ENCODE measurements at places on chromosomes 12 and 14. TPM values are rescaled to one million over a fixed set of nuclear protein-coding genes. Genes with fewer than 3 reads are reported as not detected.

OTX2 gene
- not detected for total RNA-seq

SLC22A17 gene
- total RNA-seq: 10.1 TPM

MANSC4 gene
- not detected for total RNA-seq

IFT43 gene
- 30.4 TPM for total RNA-seq

GLIPR1L1 gene
- total RNA-seq: not detected

B4GALNT1 gene
- 7.3 TPM for total RNA-seq

C12orf54 gene
- not detected for total RNA-seq

TMPRSS12 gene
- not detected for total RNA-seq

CFAP73 gene
- total RNA-seq: not detected

SMCO2 gene
- not detected for total RNA-seq

INHBC gene
- not detected for total RNA-seq

DNAI7 gene
- total RNA-seq: 2.3 TPM

PLEKHD1 gene
- 0.32 TPM for total RNA-seq

ERO1A gene
- 15.3 TPM for total RNA-seq

- DNase-seq: no peak
These were observed 16.3 kb upstream of the TSPAN8 start for GRCh38 chr12:71174146-71174545.

DNA sequence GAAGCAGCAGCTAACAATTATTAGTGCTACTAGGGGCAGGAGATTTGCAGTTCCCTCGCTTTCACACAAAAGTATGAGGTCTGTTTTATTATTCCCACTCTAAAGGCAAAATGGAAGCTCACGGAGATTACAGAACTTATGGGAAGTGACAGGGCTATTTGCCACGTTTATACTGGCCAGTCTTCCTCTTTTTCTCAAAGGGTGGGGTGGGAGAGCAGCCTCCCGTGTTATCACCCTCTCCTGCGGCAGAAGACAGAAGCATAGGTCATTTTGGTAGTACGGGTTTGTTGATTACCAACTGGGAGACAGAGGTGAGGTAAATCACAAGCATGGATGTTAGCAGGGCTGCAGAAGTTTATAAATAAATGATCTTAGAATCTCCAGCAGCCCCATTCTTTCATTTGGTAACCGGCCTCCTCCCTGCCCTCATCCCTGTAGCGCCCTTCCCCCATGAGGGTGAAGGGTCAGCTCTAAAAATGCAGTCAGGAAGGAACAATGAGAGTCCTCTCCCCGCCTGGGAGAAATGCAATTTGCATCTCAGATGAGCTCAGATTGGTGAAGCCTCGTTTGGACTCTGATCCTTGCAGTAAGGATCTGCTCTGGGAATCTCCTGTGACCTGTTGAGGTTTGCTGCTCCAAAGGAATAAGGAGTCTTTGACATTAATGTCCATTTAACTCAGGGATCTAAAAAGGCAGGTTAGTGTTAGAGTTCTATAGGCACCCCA is 44.7 kb upstream of the SINHCAF start:
- no peak for DNase-seq

GRCh38 chr14:89504602-89505313 is 87.7 kb upstream of the FOXN3 start:
- no peak for DNase-seq

DNA sequence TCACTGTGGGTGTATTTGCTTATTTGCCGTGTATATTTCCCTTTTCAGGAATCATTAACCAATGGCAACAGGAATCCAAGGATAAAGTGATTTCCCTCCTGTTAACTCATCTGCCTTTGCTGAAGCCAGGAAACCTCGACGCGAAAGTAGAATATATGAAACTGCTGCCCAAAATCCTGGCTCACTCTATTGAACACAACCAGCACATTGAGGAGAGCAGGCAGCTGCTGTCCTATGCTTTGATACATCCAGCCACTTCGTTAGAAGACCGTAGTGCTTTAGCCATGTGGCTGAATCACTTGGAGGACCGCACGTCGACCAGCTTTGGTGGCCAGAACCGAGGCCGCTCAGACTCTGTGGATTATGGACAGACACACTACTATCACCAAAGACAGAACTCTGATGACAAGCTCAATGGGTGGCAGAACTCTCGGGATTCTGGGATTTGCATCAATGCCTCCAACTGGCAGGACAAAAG is 135.1 kb downstream of the SAMD4A start:
- DNase-seq: no peak

DNA sequence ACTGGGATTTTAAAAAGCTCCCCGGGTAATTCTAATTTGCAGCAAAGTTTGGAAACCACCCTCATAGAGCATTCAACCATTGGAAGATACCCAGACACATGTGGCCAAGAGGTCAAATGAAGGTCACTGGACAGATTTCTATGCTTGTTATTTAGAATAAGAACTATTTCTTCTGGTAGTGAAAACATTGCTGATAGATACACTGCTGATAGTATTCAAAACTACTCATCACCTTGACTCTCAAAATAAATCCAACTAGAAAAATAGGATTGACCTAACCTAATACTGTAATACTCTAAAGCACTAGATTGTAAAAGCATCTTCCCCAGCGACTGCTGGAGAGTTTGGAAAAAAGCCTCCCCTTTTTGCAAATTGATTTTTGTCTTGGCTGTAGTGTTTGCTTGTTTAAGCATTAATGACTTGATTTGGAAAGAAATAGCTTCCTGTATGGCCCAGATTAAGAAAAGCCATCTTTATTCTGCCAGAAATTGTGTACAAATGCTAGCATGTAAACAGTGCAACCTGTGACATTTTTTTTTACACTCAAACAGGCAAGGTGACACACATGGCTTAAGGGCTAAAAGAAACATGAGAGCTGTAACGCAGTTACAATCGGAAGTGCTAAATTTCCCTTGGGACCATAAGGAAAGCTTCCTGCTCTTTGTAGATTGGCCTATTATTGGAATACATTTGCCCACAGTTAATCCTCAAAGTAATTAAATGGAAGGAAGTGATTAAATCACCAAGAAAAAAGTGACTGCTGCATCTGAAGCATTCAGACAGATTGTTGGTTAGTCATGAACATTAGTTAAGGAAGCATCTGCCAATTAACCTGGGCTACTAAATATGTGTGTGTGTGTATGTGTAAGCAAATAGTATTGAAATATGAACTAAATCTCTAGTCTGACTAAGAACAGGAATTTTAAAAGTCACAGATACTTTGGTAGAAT is 356.5 kb upstream of the ATP2B1 start:
- DNase-seq: no peak

DNA sequence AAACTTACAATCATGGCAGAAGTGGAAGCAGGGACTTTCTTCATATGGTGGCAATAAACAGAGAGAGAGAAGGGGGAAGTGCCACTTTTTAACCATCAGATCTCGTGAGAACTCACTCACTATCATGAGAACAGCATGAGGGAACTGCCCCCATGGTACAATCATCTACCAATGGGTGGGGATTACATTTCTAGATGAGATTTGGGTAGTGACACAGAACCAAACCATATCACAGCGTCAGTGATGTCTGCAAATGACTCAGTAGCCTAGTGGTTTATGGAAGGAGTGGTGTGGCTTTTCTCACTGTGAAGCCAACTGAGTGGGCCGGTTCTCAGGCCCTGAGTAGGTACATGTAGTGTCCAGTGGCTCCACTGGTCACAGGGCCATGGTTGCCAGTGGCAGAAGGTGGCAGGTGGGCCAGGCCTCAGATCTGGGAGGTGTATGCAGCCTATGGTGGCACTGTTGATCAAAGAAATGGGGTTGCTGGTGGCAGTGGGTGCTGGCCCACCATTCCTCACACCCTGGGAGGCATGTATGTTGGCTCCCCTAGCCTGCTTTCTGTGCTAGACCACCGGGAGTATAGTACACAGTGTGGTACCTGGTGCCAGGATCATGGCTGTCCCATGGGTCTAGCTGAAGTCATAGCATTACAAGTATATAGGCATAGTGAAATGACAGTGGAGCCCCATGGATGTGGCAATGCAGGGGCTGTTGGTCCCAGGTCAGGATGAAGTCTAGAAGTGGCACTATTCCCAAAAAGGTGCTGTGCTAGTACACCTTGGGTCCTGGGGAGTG is 191.9 kb downstream of the NUBPL start:
- no peak for DNase-seq

DNA sequence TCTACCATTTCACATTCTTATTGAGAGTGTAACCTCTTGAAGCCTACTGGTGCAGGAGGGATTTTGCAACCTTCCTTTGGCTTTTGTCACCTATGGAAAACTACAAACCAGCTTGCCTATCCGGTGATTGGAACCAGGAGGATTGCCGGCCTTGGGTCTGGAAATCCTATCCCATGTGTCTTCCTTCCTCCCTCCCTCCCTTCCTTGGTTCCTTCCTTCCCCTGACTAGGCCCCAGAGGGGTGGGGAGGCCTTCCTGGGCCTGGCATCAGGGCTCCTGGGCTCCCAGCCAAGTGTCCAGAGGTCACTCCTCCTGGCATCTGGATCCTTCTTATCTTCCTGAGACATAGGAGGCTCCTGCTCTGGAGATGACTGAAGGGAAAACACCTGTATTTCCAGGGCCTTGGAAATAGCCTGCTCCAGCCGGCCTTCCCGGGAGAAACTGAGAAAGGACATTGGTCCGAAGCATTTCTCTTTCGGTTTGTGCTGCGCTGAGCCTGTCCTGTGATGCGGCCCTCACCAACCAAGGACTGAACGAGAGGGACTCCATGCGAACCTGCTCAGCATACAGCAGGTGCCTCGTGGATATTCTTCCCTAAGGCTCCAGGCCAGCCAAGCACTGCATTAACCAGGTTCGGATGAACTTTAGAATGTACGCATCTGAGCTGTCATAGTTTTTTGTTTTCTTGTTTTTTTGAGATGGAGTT is 43.4 kb downstream of the PSMA6 start:
- DNase-seq: no peak

DNA sequence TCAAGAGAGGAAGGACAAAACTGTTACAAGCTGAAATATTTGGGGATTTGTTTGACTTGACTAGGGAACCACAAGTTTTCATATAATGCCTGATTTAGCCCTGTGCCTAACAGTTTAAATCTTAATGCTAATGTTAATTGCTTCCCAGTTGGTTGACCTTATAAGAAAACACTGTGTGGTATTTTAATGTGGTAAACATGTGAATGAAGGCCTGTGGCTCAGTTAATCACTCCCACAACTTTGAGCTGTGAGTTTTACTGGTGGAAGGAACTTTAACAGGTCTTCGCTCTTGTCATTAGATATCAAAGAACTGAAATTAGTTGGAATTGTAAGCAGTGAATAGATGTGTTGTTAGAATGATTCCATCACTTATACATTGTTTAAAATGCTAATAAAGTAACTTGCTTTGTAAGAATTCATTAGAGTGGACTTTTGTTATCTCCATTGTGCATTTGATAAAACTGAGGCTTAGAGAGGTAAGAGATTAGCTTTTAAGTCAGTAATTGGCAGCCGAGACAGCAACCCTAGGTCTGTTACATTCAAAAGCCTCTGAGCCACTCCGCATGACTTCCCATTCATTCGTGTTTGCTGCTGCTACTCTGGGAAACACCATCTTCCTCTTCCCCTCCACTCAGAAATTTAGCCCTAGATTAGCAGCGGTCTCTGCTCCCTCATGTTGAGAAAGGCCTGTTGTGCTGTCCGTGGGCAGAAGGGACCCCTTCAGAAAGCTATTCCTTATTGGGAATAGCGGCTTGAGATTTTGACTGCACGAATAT is 1.0 kb upstream of the TBK1 start:
- no peak for DNase-seq

DNA sequence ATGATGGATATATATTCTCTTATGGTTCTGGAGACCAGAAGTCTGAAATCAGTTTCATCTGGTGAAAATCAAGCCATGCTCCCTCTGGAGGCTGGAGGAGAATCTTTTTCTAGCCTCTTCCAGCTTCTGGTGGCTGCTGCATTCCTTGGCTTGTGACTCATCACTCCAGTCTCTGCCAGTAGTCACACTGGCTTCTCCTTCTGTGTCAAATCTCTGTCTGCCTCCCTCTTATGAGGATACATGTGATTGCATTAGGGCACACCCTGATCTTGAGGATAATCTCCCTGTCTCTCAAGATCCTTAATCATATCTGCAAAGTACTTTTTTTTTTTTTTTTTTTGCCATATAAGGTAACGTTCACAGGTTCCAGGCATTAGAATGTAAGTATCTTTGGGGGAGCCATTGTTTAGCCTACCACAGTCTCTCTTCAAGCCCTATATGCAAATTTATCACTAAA is 17.7 kb downstream of the DNAL1 start:
- DNase-seq: no peak

- no peak for DNase-seq
These were observed 180.0 kb downstream of the NPAS3 start for GRCh38 chr14:33118668-33119067.

GRCh38 chr14:76985540-76986230 is 42.8 kb downstream of the IRF2BPL start:
- DNase-seq: no peak

- DNase-seq: no peak
These were observed 67.5 kb upstream of the CCDC91 start for GRCh38 chr12:28122756-28123155.

- no peak for DNase-seq
These were observed 1197.5 kb downstream of the LRFN5 start for GRCh38 chr14:42804141-42804540.

DNA sequence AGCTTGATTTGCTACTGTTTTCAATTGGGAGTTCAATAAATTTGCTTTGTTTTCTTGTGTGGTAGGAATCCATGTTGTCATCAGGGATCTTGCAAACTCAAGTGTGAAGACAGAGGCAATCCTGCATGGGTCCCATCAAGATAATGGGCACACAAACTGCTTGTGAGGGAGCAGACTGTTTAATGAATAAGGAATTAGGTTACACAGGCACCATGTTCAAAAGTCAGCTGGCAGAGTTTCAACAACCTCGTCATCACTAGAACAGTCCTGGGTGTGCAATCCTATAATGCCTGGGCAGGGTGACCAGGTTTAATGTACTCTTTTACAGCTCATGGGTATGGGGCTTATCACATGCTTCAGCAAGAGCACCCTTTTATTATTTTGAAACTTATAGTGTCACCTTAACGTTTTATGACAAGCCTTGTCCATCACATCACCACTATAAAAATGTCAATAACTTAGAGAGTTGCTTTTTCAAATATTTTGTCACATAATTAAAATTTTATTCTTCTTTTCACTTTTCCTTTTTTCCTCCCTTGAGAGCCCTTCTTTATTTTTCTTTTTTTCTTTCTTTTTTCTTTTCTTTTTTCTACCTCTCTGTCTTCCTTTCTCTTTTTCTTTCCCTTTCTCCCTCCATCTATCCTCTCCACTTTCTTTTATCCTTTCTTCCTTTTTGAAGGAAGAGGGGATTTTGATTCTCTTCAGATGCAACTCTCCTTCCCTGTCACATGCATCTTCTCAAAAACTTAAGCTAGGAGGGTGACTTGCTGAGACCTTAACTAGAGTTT is 252.2 kb upstream of the ATP2B1 start:
- DNase-seq: no peak

GRCh38 chr12:92107621-92108131 is 38.0 kb downstream of the BTG1 start:
- no peak for DNase-seq

Data from Right ventricle myocardium inferior (tissue), 1 donor.